ENCODE measurements at places on chromosomes 5 and 9. TPM values are rescaled to one million over a fixed set of nuclear protein-coding genes. Genes with fewer than 3 reads are reported as not detected.

Gene IGFBPL1
- total RNA-seq: 1.2 TPM

Gene SPINK6
- not detected for total RNA-seq

Gene IL9
- not detected for total RNA-seq

DNA sequence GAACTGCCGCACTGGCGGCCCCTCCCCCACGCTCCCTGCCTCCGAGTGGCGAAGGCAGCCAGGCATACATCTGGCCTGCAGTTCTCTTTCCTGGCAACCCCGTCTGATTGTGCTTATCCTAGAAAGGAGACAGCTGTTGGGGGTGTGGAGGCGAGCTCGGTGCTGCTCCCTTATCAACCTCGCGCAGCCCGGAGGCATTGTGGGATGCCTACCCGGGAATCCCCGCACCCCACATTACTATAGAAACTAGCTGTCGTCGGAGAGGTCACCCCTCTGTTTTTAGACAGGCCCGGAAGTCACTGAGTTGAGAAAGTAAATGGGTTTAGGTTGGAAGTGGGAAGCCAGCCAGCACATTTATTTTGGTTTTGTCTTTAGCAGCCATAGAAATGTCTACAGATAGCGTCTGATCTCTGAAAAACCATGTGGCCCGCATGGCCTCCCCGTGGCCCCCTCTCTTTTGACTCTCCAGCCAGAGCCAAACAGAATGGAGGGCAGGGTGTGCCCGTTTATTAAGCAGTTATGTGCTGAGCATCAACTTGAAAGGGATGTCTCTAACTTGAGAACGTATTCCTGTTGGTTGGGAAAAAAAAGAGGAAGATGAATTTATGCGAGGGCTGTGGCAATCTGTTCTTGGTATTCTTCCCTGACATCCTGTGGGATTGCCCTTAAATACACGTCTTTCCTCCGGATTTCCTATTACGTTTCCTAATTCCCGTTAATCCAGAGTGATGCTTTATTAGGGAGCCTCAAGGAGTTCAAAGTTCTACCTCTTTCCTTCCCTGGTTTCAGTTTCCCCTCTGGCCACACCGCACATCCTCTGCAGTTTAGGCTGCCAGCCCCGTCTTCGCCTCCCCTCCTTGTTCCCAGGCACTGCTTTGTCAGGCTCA, 3.9 kb downstream of the STC2 start:
- peak; percentile 97 for DNase-seq

Gene ABLIM3
- 25.4 TPM for total RNA-seq

- DNase-seq: no peak
Observed at GRCh38 chr5:17061973-17062470, 125.9 kb upstream of the MYO10 start.

GRCh38 chr5:179142434-179143198, 82.4 kb downstream of the ZNF354C start:
- DNase-seq: no peak

DNA sequence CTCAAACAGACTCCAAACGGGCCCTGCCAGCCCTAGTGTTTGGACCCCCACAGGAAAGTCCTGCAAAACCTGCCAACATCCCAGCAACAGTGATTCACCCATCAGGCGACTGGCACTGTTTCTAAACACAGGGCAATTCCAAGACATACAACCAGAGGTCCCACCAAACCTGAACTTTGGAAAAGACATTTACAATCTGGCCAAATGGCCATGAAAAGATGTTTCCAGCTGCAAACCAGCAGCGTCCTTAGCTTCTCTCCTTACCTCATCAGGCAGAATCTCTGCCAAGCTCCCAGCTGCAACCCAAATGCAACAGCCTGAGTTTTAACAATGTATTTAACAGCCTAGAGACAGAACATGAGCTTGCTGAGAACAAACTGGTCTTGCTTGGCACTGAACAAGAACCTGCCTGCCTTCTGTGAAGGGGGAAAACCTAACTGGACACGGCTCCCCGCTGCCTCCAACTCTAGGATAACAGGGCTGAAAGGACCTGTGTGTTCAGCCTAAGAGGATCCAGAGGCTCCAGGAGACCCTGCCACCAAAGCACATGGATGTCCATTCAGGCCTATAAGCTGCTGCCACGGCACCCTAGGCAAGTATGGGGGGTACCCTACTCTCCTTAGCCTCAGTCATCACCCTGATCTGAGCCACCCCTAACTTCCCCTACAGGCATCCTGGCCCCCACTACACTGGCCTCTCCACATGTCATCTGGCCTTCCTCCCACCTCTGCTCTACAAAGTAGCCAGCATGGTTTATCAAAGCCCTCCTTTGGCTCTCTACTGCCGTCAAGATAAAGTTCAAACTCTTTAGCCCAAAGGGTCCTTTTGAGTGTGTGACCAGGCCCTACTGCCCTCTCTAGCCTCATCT, 5.6 kb downstream of the P4HA2 start:
- DNase-seq: peak; percentile 98

GRCh38 chr5:174259696-174260420, 214.4 kb downstream of the NSG2 start:
- DNase-seq: peak; percentile 26

- DNase-seq: no peak
Observed at GRCh38 chr5:140140435-140140834, 14.7 kb downstream of the IGIP start.

Gene MARCHF11
- not detected for total RNA-seq

Gene OTP
- not detected for total RNA-seq

GRCh38 chr5:95621839-95622629, 2.1 kb downstream of the GPR150 start:
- peak; percentile 22 for DNase-seq

Gene SHISAL2B
- total RNA-seq: not detected

- DNase-seq: no peak
Observed at GRCh38 chr5:2997179-2997578, 245.7 kb upstream of the IRX2 start.

DNA sequence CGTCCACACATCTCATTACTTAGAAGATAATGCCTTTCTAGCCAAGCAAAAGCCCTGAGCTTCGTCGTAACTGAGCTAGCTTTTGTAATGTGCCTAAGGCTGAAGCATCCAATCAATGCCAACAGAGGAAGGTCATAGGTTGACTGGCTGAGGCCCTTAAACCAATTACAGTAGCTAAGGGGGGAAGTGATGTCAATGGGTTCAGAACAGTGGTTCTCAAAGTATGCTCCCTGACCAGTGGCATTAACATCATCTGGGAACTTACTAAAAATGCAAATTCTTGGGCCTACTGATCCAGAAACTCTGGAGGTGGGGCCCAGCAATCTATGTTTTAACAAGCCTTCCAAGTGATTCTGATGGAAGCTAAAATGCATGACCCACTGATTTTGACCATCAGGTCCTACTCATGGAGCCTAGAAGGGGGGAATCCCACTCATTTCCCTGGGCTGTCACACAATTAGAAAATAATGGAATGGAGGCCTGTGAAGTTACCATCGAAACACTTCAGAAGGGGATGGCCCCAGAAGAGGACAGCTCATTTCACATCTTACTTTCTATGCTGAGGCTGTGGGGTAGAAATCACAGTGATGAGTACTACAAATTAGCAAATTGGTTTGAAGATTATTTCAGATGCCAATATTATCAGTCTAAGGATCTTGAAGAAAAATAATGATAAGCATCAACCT, 4.8 kb upstream of the VLDLR start:
- no peak for DNase-seq

GRCh38 chr5:171102877-171103610, 206.0 kb upstream of the TLX3 start:
- no peak for DNase-seq

Gene PGM5
- 94.5 TPM for total RNA-seq

Gene PCDH12
- 20.1 TPM for total RNA-seq

DNA sequence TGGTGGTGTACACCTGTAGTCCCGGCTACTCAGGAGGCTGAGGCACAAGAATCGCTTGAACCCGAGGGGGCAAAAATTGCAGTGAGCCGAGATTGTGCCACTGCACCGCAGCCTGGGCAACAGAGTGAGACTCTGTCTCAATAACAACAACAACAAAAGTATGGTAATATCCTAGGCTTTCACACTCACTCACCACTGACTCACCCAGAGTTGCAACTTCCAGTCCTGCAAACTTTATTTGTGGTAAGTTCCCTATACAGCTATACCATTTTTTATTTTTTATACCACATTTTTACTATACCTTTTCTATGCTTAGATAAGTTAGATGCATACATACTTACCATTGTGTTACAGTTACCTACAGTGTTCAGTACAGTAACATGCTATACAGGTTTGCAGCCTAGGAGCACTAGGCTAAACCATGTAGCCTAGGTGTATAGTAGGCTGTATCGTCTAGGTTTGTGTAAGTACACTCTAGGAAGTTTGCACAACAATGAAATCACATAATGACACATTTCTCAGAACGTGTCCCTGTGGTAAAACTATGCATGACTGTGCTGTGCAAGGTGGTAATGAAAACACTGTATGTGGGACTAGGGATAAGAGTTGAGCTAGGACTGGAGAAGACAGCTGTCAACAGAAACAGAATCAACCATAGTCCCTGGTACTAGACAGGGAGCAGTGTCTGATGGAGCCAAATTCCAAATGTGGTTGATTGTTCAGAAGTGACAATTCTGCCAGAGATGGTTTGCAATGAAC, 109.5 kb upstream of the RAD23B start:
- no peak for DNase-seq

DNA sequence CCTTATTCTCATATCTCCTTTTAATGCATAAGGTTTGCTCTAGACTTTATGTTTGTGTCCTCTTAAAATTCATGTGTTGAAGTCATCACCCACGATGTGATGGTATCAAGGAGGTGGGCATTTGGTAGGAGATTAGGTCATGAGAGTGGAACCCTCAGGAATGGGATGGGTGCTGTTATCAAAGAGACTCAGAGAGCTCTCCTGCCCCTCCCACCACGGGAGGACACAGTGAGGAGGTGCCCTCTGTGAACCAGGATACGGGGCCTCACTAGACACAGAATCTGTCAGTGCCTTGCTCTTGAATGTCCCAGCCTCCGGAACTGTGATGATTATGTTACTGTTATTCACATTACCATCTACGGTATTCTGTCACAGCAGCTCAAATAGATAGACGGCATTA, 359.0 kb downstream of the IRX1 start:
- no peak for DNase-seq

Gene FGF10
- total RNA-seq: 18.4 TPM

Gene RAB3C
- total RNA-seq: 0.21 TPM
